ENCODE measurements at places on chromosomes 16 and 17.

GRCh38 chr16:26374279-26374925 is 682.6 kb downstream of the HS3ST4 start:
- no peak for DNase-seq

GRCh38 chr16:75860326-75861053 is 134.2 kb upstream of the CPHXL start:
- no peak for DNase-seq

GRCh38 chr16:10297341-10298006 is 88.4 kb upstream of the ATF7IP2 start:
- DNase-seq = no peak

- DNase-seq = no peak
Measured at GRCh38 chr16:80804056-80804525, 307 bp downstream of the CDYL2 start.

DNA sequence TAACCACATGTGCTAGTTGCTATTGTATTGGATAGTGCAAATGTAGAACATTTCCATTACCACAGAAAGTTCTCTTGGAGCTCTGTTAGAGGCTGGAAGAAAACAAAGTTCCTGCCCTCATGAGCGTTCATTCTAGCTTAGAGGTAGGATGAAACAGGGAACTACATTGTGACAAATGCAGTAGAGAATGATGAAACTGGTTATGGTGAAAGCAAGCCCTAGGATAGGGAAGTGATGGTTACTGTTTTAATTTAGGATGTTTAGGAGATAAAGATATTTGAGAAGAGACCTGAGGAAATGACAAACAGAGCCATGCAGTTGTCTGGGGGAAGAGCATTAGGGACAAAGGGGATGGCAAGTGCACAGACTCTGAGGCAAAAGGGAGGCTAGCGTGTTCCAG is 50.7 kb downstream of the AATF start:
- no peak for DNase-seq

GRCh38 chr17:13016881-13017654 is 759 bp downstream of the ELAC2 start:
- DNase-seq = no peak

DNA sequence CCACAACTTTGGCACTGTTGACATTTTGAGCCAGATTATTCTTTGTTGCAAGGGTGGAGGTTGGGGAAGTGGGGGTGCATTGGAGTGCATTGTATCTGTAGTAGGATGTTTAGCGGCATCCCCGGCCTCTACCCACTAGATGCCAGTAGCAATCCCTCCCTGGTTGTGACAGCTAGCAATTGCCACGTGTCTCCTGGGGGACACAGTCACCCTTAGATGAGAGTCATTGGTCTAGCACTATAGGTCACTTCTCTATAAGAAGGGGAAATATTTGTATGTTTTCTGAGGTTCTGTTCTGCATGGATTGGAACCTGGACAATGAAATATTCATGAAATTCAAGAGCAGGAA is 32.4 kb downstream of the MSI2 start:
- DNase-seq = no peak

- no peak for DNase-seq
Measured at GRCh38 chr17:63601439-63602371, 1.0 kb downstream of the TACO1 start.

DNA sequence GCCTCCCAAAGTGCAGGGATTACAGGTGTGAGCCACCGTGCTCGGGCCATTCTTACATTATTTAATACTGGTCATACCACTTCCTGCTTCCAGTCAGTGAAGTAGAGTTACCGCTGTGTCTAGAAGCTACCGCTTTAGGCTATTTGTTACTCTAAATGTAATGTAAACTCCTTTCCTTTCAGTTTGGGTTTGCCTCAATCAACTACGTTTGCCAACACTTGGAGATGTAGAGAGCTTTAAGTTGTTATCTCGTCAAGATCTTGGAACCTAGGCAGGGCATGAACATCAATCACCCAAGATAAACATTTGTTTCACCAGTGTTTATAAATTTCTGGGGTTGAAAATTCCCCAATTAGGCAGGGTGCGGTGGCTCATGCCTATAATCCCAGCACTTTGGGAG is 275.9 kb downstream of the STX8 start:
- DNase-seq = no peak

- DNase-seq = no peak
Measured at GRCh38 chr17:64500487-64500859, 3.6 kb upstream of the POLG2 start.

DNA sequence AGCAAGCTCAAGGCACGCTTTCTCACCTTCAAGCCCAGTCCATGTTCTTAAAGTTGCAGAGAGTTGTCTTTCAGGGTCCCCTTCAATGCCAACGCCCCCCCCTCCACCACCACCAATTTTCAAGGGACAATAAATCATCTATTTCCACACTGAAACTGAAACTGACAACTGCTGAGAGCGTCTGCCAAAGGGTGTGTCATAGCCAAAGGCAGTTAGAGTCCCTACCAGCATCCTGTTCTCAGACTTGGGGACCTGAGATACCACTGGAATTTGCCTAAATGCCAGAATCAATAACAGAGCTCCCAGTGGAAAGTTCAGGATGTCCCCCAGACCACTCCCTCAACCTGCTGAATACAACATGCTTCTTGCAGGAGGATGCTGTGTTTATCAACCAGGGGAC is 133.2 kb upstream of the SOX9 start:
- no peak for DNase-seq

DNA sequence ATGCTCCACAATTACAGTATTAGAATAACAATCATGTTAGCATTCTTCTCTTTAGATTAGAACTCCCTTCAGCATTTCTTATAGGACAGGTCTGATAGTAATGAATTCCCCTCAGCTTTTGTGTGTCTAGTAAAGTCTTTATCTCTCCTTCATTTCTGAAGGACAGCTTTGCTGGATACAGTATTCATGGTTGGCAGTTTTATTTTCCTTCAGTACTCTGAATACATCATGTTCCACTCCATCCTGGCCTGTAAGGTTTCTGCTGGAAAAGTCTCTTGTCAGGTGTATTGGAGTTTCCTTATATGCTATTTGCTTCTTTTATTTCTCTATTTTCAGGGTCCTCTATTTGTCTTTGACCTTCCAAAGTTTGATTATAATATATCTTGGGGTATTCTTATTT is 4.0 kb upstream of the ABCA10 start:
- no peak for DNase-seq

GRCh38 chr16:500709-501108 is 26.8 kb upstream of the CAPN15 start:
- no peak for DNase-seq
